ENCODE measurements at places on chromosomes 12 and 14.

GRCh38 chr14:94102768-94103482 is 7.6 kb upstream of the IFI27 start:
- DNase-seq: no peak

DNA sequence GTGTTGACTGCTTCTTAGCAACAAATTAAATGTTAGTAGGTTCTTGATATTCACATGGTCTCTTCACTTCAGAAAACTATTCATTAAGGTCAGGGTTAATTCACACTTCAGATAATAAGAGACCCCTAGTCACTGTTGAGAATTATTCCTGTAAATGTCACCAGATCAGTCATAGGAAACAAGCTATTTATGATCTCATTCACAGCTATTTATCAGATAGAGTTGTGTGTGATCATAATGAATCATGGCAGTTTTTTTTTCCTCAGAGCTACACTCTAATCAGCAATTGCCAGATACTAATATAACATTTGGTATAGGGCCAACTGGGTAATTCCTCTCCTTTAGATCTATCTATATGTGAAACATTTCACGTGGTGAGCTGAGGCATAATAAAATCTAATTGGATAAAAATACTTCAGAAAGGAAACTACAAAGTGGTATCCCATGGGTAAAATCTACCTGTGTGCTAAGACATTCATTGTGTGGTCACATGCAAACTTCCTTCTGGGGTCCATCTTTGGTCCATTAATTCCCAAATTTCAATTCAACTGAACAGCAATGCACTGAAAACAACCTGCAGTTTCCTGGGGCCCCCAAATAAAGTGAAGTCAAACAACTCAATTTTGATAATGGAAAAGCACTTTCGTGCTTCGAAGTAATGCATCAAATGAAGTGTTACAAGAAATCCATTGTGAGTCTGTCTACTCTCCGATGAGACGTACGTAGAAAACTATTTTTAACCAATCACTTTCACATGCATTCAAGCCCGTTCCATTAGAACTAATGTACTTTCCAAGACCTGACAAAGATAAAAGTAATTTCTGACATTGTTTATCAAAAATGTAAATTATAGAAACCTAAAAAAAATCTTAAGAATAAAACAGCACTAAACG is 197.0 kb downstream of the ACSS3 start:
- no peak for DNase-seq

GRCh38 chr12:91140026-91140931 is 29.0 kb upstream of the LUM start:
- no peak for DNase-seq

DNA sequence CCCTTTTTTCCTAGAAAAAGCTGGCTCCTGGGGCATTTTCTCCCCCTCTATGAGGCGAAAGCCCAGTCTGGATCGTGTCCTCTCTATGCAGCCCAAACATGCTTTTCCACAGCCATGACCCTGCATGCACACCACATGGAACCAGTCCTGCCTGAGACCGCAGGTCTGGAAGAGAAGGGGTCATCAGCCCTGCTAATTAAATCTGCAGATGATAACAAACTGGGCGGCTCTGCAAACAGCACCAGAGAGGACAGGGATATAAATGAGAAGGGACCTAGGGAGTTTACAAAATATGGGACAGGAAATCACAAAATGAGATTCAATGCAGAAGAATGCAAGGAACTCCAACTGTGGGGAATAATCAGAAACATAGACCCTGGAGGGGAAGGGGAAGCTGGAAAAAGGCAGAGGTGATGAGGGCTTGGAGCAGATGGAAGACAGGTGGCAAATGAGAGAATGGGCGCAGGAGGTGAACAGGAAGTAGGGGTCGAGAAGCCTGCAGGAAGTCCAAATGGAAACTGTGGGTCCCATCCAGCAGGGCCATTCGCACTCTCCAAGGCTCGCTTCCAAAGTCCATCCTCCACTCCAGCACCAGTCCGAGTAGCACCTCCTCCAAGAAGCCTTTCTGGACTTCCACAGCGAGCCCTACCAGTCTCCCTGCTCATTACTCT is 76.3 kb downstream of the ANO2 start:
- DNase-seq: no peak

DNA sequence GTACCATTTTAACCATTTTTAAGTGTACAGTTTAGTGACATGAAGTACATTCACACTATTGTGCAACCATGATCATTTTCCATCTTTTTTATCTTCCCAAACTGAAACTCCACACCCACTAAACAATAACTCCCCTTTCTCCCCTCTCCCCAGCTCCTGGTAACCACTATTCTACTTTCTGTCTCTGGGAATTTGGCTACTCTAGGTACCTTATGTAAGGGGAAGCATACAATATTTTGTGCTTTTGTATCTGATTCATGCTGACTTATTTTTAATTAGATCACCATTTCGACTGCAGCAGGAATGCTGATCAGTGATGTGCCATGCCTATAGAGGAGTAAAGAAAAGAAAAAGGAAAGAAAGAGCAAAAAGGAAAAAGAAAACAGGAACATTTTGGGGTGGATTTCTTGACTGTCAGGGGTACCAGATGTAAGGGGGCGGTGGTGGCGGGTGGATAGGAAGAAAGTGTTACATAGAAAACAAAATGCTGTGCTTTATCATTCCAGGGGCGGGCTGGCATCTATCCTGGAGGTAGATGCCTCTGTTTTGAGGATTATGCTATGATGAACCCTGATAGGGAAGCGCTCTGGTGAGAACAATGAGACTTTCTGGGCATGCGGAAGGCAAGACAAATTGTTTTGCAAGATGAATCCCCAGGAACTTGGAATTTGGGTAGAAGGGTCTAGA is 45.2 kb upstream of the CTDSP2 start:
- no peak for DNase-seq

DNA sequence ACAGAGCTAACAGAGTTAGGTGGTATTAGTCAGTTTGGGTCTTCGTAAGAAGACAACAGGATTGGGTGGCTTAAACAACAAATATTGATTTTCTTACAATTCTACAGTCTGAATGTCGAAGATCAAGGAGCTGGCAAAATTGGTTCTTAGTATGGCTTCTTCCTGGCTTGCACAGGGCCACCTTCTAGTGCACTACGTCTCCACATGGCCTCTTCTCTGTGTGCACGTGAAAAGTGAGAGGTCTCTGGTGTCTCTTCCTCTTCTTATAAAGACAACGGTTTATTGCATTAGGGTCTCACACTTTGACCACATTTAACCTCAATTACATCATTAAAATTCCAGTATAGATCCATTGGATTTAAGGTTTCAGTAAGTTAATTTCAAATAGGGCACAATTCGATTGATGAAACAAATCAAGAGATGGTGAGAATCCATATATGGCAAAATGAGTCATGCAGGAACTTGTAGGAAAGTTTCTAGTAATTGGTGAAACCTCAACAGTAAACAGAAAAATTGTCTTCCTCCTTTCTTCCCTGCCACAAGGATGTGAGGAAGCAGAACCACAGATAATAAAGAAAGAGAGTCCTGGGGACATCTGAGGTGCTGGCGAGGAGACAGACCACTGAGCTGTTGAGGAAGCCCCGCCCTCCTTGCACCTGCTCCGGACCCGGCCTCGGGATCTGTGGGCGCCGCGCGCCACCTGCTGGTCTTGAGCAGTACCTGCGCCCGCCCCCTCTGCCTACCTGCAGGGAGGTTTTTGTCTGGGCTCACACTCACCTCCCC is 846.7 kb downstream of the TMEM121 start:
- no peak for DNase-seq

DNA sequence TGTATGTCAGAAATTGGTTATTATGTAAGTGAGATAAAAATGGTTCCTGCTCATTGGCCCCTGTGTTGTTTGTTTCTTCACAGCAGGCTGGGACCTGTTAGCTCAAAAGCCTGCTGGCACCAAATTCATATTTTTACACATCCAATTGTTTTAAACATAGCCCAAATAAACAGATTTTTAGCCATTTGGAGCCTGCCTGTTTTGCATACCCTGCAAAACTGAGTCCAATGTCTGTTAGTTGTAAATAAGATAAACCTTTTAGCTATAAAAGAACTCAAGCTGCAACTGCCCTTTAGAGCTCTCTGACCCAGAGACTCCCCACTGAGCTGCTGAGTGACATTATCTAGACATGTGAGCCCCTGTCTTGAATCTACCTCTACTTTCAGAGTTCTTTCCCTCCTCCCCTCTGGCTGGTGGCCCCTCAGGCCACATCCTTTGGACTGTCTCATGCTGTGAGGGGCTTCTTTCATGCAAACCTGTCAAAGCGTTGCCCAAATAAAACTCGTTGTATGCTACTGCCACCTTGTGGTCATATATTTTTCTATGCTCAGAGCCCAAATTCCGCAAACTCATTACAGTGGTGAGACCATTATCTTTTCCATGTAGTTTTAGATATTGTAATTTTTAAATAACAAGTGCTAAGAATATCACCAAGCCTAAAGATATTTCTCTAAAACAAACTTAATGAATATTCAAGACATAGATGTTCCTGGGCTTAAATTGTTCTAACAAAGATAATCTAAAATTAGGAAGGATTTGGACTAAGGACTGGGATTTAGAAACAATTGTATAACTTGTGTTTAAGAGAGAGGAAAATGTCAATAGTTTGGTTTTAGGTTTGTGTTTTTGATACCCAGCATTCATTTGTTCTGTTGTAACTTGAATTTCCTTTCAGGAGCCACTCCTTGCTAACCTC is 337.9 kb downstream of the AACS start:
- DNase-seq: no peak

DNA sequence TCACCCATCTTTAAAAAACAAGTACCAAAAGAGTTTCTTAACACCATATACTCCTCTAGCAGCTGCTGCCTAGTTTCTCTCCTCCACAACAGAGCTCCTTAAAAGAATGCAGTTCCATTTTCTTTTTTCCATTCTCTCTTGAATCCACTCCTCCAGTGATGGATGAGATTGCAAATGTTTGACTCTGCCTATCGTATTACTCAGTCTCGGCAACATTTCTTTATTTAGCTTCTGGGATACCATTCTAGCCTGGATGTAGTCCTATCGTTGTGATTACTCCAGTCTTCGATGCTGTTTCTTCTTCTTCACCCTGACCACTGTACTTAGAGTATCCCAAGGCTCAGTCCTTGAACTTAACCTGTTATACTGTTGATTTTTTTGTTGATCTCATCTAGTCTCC is 30.8 kb downstream of the CAND1 start:
- no peak for DNase-seq
